ENCODE measurements at places on chromosomes 12 and 14.

GRCh38 chr12:51811203-51812202, 37.0 kb downstream of the FIGNL2 start:
- no peak for DNase-seq

- DNase-seq, result no peak
Measured at GRCh38 chr14:102418853-102419240, 56.1 kb downstream of the TECPR2 start.

- DNase-seq, result no peak
Measured at GRCh38 chr12:123966596-123966995, 6.0 kb downstream of the CCDC92 start.

DNA sequence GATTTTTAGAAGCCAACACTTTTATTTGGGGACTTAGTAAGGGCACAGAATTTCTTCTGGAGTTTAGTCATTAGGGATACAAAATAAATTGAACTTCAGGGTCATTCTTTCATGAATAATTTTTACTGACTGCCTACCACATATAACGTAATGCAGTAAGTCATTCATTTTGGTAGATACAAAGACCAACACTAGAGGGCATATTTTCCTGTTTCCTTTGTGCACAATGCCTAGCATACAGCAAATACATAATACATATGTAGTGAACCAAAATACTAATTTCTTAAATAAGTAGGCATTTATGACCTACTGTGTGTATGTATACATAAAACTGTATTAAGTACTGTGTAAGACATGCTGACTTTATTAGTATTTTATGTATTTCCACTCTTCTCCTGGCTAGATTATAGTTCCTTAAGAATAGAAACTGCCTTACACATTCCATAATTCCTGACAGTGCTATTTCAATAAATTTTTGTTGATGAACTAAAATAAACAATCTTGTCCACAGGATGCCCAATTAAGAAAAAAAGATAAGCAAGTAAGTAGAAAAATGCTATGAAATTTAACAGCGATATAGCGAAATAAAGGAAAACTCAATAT, 47.9 kb downstream of the PPP1R12A start:
- DNase-seq, result peak; percentile 63

- no peak for DNase-seq
Measured at GRCh38 chr12:10617863-10618262, 4.5 kb upstream of the MAGOHB start.

DNA sequence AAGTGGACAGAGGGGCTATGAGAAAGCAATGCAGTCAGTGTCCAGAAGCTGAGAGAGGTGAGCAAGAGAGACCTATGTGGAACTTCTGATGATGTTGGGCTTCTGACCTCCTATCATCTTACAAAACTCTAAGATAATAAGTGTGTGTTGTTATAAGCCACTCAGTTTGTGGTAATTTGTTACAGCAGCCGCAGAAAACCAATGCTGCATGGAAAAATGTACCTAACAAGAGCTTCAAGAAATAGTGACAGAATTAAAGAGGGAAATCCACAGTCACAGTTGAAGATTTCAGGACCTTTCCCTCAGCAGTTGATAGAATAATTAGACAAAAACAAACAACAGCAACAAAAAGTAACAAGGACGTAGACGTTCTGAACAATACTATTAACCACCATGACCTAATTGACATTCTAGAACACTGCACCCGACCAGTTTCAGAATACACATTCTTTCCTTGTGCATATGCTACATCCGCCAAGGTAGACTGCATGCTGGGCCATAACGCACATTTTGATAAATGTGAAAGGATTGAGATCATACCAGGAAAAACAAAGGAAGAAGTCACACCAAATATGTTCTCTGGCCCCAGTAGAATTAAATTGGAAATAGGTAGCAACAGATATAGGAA, 1.8 kb upstream of the EVL start:
- DNase-seq, result peak; percentile 52

DNA sequence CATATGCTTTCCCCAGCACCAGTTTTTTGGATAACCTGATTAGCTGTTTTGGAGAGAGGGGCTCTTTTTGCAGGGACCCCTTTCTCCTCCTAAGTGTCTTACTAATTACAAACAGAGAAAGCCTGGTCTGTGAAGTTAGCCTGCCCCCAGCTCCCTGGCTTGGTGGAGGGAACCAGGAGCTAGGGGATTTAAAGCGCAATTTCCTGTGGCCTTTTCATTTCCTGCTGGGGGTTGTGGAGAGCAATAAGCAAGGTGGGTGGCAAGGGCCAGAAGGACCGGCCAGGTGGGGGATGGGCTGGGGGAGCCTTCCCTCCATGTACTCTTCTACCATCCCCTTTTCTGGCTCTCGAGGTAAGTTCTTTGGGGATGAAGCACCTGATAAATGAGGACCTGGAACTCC, 4.1 kb upstream of the CISTR start:
- no peak for DNase-seq

GRCh38 chr14:51677738-51678137, 26.0 kb downstream of the FRMD6 start:
- no peak for DNase-seq

DNA sequence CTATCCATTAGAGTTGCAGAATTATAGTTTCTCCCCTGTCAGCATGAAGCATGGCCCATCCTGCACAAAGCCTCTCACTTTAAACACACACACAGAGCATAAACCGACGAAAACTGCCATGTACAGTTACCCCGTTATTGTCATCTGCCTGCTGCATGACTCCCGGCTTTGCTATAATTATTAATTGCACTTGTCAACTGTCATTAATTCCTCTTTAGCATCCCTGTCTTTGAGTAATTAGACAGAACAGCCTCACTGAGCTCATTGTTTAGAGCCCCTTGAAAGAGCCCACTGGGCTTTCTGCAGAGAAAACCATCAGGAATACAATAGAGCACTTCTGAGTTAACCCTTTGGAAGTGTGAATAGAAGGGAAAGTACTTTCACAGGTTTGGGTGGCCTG, 307.2 kb upstream of the SOX5 start:
- no peak for DNase-seq

DNA sequence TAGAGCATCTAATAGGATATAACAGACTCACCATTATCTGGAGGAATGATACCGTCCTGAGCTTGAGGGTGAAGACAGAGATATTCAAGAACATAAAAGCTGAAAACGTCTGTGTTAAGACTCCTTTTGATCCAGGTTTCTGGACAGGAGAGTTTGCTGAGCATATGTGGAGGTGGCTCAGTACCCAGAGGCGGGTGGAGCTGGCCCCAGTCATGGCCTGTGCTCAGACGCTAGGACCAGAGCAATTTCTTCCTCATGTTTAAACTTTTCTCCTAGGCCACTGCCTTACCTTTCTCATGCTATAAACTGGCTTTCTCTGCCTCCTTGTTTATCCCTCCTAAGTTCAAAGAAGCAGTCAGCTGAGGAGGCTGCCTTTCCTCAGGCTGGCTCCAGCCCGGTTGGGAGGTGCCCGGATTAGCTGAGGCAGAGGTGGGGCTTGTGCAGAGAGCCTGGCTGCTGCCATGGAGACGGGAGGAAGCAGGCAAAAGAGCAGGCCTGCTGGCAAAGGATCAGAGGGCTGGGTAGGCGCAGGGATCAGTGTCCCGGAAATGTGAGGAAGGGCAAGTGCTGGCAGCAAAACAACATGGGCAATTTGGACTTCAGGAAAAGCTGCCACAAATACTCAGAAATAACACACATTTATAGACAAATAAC, 13.7 kb downstream of the COA8 start:
- no peak for DNase-seq

DNA sequence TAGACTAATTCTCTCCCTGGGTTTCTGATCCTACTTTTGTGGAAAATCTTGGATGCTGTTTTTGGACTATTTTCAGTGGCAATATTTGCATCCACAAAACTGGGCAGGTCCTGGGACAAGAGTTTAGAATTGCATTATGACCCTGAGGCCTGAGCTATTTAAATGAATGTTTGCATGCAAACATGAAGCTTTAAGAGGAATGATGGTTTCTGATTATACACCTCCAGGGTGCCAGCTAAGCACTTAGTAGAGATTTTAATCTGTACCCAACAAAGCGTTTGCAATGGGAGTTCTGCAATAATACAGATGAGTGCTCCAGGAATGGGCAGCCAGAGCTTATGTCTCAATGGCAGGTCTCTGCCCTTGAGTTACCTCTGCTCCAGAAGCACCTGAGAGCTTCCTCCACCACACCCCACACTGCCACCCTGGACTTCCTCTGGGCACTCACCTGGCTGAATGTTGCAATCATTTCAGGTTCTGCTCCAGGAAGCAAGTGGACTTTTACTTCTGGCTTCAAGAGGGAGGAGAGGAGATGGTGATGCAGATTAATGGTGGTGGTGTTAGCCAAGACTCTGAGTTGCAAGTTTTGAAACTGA, 6.0 kb upstream of the SPTLC2 start:
- no peak for DNase-seq

DNA sequence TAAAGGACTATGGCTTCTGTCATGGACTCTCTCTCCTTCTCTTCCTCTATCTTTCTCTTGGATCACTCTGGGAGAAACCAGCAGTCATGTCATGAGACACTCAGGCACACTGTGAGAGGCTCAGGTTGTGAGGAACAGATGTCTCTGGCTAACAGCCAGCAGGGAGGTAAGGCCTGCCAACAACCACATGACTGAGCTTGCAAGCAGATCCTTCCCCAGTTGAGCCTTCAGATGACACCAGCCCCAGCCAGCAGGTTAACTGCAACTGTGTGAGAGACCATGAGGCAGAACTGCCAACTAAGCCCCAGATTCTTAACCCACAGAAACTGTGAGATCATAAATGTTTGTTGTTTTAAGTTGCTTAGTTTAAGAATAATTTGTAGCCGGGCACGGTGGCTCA, 90.6 kb downstream of the VCPKMT start:
- DNase-seq, result no peak

DNA sequence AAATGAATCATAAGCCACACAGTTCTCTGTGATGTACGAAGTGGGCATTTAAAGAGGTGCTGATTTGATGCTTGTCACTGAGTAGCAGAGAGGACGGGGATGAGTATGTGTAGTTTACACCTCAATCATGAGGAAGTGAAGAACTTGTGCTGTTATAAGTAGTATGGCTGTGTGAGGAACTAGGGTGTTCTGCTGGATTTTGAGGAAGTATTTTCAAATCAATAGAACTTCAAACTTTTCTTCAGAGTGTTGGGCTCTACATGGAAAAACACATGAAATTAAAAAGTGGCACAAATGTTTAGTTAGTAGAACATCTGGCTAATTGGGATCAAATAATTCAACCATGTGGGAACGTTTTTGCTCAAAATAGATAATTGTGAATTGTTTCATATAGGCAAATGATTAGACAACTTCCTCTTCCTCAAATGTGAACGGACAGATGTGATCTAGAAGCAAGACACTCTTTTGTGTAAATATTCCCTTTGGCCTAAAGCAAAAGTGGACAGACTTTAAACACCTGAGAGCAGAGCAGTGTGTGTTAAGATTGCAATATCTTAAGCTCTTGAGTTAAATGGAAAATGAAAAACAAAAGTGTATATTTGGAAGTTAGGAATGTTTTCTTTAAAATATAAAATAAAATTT, 168.5 kb downstream of the NAV3 start:
- DNase-seq, result no peak

DNA sequence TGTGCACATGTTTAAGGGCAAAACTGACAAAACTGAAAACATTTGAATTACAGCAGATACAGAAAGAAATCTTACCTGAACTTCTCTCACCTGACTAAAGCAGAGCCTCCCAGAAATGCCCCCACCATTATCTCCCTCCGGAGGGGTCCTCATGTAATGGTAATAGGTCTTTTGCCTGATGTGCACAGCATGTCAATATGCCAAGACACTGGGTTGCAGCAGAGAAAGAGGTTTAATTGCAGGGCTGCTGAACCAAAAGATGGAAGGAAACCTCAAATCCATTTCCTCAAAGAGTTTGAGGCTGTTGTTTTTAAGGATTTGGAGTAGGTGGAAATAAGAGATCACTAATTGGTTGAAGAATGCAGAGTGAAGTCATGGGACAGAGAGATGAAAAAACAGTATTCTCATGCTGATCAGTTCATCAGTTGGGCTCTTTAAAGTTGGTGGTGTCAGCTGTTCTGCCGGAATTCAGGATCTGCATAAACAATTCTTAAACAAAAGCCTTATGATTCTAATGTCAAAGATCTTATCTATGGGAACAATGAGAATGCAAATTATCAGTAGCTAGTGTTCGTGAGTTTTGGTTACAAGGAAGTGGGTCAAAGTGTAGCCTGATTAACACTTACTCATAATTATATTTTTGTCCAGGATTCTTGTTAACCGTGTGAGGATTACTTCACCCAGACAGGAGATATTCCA, 18.2 kb downstream of the ANG start:
- DNase-seq, result no peak

DNA sequence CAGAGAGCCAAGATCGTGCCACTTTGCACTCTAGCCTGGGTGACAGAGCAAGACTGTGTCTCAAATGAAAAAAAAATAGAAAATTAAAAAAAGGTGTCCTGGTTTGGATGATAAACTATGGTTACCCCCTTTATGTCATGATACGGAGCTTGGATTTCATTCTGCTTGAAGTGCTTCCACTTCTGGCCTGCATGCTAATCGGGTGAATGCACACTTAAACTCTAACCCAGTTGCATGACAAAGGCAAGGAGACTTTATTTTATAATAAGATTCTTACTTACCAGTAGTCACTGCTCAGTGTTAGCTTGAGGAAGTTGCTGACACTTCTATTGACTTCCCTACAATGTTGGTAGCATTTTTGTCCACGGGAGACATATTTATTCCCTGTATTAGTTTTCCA, 24.3 kb downstream of the CFAP54 start:
- no peak for DNase-seq

- no peak for DNase-seq
Measured at GRCh38 chr14:68137704-68138619, 318.4 kb downstream of the RAD51B start.

DNA sequence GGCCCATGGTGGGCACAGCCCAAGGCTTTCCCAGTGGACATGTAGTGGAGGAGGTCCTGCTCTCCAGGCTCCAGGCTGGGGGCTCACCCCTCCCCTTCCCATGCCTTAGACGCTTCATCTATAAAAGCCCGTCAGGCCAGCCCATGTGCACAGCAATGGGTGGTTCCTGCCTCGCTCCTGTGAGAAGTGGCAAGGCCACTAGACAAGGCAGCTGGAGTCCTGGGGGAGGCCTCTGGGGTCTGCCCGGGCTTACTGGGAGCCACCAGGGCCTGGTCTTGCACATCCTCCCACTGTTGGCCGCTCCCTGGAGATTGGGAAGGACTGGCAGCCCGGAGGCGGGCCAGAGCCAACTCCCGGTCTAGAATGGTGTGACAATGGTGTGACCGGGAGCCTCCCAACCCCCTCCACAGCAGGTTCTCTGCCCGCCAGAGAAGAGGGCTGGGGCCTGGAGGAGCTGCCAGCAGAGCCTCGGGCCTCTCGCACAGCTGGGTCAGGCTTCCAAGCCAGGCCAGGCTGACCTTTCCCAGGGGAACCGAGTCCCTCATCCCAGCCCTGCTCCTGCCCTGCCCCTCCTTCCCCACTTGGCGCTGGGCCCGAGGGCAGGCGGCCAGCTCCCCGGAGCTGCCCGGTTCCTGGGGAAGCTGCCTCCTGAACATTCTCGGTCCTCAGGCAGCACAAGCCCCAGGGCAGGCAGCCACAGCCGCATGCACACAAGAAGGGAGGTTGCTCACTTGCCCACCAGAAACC, 97.9 kb downstream of the RFLNA start:
- no peak for DNase-seq
